CD4-positive, alpha-beta T cell treated with Interleukin-15 for 4 hours (primary cell): ENCODE measurements at places on chromosomes 4 and X.
A peak's percentile ranks its signal among the peaks of the same experiment; 100 is the strongest.

DNA sequence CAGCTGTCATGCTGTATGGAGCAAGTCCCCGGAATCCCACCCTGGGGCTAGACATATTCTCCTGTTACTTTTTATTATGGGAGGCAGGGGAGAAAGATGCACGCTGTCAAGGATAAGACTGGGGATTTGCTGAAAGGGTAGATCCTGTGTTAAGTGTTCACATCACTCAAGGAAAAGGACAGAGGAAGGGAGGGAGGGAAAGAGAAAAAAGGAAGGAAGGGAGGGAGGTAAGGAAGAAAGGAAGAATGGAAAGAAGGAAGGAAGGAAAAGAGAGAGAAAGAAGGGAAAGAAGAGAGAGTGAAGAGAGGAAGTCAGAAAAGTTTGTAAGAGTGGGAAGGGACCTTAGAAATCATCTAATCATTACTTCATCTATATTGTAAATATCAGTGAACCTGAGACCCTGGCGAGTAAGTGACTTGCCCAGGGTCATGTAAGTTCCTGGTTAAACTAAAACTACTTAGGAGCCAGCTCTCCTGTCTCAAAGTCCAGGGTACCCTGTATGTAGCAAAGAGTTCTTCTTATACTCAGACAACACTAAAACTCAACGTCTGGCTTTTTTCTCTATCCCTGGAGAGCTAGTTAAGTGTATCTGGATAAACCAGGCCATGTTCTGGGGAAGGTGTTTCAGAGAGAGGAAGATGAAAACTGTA is 47.2 kb upstream of the MSX1 start:
- no peak for DNase-seq

GRCh38 chr4:70761276-70761816 is 39.6 kb downstream of the RUFY3 start:
- DNase-seq, result no peak

GRCh38 chrX:55794405-55794804 is 76.9 kb downstream of the RRAGB start:
- DNase-seq, result no peak

DNA sequence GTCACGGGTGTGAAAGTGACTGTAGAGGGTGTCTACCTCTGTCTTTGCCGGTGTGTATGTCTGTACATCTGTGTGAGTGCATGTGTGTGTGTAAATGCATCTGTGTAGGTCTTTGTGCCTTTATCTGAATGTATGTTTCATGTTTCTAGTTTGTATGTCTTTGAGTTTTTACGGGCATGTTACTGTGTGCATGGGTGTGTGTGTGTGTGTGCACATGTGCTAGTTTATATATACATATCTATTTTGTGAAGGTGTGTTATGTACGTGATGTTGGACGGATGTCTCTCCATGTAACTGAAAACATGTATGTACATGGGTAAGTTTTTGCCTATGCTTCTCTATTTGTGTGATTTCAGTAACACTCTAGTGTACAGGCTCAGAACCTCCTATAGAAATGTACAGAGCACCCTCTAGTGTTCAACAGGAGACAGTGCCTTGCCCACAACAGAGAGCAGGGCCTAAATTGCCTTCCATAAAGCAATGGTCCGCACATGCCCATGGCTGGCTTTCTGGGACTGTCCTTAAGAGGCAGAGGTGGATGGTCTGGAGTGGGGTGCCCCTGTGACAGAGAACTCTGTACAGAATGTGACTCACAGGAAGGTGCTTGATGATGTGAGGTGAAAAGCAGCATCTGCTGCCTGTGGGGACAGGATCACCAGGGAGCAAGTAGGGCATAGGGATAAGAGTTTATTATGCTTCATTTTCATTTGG is 343.5 kb downstream of the RAPGEF2 start:
- peak; percentile 15 for DNase-seq

DNA sequence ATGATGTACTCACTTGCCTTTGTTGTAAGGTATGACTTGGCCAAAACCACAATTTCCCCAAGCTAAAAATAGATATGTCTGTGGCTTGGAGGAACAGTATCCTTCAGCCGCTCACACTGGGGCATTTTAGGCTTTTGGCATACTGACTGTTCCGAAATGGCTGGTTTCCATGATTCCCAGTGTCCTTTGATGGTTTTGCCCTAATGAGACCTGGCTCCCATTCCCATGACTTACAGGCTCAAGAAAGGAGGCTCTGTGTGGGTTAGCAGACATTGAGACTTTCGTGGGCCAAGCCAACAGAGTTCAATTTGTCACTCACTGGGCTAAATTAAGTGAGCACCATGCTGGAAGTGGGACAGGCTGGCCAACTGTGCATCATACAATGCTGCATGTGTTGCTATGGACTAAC is 150.6 kb downstream of the CEP135 start:
- DNase-seq, result no peak

DNA sequence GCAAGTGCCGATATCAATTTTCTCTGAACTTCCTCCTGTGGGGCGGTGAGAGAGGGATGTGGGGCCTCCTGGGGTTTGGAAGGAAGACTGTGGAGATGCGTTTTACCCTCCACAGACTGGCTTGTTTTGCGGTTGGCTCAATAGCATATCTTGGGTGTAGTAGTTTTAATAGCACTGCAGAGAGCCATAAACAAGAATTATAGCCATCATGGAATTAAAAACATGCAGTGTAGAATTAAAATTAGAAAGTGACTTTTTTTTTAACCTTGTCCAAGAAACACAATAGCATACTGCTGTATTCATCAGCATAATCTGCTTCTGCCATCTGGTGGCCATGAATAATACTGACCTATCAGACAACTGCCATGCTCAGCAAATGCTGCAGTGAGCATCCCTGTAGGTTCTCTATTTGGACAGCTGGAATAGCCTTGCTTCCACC is 47.3 kb upstream of the SCML1 start:
- peak; percentile 30 for DNase-seq

DNA sequence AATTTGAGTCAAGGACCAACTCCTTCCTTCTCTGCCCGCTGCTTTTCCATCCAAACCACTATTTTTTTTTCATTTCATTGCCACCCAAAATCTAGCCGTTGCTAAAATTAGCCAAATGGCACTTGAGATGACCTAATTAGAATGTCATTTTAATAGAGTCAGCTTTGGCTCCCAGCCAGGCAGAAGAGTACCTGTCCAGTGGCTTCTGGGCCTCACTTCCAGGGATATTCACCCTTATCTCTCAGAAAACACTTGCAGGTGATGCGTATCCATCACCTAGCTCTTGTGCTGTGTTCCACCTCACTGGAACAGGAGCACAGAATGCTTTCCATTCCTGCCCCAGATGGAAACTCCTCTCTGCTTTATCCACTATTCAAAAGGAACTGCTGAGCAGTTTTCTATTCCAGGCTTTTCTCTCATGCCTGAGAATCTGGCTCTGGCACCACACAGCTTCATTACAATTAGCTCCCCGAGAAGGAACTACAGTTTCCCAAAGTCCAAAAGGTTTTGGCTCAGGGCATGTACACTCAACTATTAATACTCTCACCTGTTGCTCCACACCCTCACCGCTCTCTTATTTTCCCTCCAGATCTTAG is 18.5 kb downstream of the MAGEA9B start:
- DNase-seq, result no peak

GRCh38 chrX:74250574-74250973 is 53.4 kb upstream of the ZCCHC13 start:
- DNase-seq, result no peak

DNA sequence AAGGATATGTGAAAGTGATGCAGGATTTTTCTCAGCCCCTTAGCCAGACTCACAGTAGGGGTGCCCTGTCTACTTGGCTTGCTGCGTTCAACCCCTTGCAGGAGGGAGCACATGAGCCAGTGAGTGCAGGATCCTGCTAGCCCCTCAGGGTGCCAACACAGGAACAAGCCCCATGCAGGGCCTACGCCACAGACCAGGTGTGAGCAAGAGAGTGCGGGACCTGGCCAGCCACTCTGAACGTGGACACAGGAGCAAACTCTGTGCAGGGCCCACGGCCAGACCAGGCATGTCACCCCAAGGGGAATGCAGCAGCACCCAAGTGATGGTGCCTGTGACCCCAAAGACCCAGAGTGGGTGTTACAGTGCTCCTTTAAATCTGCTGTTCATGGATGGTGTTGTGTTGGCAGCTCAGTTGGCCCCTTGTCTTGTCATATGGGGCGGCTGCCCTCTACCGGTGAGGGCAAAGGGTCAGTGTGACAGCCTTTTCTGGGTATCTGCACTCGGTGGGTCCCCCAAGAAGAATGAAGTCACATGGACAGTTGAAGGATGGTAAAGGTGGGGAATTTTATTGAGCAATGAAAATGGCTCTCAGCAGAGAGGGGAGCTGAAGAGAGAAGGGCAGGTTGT is 188.4 kb upstream of the MAOA start:
- no peak for DNase-seq

DNA sequence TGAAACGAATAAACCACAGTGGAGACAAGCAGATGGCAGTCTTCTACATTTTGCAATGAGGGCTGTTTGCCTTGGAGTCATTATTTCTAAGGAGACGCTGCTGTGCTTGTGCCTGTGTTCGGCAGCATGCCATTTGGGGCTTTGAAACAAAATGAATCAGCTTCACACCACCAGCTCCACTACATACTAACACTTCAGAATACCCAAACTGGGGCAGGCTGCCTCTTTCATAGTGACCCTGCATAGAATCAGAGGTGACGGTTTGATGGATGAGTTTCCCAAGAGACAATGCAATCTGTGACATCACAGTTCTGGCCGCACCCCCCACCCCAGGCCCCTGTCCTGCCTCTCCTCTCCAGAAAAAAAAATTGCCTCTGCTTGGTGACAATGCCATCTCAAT is 57.1 kb upstream of the MID1 start:
- DNase-seq, result no peak

DNA sequence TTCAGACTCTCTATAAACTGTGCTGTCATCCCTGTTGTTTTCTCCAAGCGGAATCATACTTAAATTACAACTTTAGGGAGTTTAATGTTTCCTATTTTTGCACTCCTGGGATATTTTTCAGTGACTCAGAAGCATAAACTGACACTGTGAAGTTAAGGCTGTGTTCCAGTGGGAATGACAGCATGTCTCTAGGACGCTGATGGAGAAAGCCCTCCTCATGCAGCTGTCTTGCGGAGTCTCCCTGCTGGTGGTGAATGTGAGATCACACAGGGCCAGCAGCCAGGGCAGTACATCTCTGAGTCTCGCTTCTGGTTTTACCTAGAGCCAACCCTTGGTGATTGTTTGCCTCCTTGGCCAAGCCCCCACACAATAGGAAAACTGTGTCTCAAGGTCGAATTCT is 53.3 kb downstream of the NFKB1 start:
- DNase-seq, result no peak

- DNase-seq, result no peak
Observed at GRCh38 chr4:84875636-84876371, 90.7 kb downstream of the WDFY3 start.

- no peak for DNase-seq
Observed at GRCh38 chrX:103187953-103188475, 26.9 kb upstream of the BEX4 start.

DNA sequence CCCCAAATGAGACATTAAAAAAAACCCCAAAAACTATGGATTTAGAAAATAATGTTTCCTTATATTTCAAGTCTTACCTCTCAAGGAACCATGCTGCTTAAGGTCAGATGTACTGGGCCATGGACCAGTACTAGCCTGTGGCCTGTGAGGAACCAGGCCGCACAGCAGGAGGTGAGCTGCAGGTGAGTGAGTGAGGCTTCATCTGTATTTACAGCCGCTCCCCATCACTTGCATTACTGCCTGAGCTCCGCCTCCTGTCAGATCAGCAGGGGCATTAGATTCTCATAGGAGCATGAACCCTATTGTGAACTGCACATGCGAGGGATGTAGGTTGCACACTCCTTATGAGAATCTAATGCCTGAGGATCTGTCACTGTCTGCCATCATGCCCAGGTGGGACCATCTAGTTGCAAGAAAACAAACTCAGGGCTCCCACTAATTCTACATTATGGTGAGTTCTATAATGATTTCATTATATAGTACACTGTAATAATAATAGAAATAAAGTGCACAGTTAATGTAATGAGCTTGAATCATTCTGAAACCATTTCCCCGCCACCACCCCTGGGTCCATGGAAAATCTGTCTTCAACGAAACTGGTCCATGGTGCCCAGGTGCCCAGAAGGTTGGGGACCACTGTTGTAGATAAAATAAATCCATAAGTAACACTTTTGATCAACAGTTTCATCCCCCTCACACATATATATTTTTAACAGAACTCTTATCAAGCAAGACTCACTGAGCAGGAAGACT is 105.3 kb upstream of the CBR4 start:
- DNase-seq, result no peak

DNA sequence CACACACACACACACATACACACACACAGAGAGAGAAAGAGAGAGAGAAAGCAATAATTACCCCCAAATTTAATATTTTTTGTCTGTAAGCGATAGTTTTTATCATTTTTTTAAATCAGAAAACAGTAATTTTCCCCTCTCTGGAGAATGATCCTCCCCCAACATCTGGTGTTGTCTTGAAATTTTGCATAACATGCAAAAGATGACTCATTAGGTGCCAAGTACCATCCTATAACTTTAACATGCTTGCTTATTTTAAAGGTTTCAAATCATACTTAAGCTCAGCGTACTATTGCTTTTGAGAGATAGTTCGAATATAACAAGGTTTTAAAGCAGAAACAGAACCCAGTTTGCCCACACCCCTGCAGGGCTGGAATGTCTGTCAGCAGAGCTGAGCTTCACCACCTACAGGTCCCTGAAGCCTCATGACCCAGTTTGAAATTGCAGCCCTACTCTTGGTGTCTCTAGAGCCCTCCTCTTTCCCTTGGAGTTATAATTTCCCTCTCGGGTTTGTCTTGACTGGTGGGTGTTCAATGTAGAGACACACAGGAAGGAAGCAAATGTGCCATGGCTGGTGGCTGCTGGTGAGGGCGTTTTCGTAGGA is 175.0 kb upstream of the HS3ST1 start:
- DNase-seq, result no peak

GRCh38 chrX:32894679-32895078 is 316.7 kb downstream of the DMD start:
- DNase-seq, result no peak

DNA sequence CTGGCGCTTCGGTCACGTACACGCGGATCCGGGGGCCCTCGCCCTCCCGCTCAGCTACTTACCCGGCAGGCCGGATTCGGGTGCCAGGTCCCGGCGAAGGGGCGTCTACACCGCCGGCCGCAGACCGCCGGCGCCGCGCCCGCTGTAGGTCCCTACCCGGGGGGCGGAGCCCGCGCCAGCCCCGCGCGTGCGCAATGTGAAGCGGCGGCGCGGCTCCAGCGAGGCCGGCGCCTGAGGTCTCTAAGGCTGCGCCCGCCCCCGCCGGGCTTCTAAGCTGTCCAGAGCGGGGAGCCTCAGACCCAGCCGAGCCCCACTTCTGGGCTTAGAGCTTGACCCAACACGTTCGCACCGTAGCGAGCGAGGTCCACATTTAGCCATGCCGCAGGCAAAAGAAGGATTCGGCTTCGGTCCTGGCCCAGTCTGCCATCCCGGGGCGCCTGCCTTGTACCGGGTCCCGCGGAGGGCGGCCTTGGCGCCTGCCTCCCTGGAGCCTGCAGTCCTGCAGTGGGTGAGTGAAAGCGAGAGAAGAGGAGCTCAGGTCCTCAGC is at the start of gene ZNF518B:
TSS of gene ZNF518B (minus strand) at position 172 of the 547 bp plus-strand sequence. CDS start 11,098 bp downstream, outside the sequence.
- DNase-seq, result peak; percentile 76

DNA sequence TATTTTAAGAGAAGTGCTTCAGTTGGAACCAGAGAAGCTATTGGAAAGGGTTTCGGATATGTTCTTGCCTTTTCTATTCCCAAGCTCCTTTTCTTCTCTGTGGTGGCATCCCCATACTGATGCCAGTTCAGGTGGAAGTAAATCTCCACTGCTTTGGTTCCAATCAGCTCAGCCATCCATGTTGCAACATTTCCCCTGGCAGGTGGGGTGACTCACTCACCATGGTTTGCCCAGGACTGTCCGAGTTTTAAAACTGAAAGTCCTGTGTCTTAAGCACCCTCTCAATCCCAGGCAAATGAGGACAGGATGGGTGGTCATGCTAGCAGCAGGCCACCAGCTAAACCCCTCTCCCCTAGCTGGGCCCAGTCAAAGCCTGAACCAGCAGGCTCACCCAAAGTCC is 15.1 kb downstream of the RAI2 start:
- DNase-seq, result no peak
